Fibroblast of upper back skin (primary cell): ENCODE measurements at places on chromosomes 5 and 9.
A peak's percentile ranks its signal among the peaks of the same experiment; 100 is the strongest.

DNA sequence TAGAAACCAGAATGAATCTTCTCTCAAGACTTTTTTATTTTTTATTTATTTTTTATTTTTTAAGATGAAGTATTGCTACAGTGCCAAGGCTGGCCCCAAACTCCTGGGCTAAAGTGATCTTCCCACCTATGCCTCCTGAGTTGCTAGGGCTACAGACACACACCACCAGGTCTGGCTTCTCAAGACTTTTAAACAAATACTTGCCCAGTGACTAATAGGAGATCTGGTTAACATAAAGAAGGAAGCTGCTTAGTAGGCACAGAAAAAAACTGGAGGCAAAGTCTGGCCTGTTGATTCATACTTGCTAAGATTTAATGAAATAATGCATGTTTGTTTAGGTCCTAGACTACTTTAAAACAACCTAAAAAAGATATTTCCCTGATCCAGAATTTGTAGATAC, 43.8 kb downstream of the SLC38A9 start:
- peak; percentile 90 for DNase-seq

DNA sequence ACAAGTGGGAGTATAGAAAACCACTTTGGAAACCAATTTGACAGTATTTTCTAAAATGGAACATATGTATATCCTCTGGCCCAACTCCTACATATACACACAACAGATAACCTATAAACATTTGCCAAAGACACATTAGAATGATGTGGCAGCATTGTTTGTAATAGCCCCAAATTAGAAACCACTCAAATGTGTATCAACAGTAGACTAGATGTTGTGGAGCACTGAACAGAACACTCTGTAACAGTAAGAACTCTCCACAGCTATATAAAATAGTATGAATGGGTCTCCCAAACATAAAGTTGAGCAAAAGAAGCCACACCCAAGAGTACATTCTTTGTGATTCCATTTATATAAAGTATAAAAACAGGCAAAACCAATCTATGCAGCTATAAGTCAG, 6.1 kb downstream of the ZNF622 start:
- no peak for DNase-seq

GRCh38 chr5:107773479-107773878, 102.7 kb upstream of the EFNA5 start:
- DNase-seq = no peak

DNA sequence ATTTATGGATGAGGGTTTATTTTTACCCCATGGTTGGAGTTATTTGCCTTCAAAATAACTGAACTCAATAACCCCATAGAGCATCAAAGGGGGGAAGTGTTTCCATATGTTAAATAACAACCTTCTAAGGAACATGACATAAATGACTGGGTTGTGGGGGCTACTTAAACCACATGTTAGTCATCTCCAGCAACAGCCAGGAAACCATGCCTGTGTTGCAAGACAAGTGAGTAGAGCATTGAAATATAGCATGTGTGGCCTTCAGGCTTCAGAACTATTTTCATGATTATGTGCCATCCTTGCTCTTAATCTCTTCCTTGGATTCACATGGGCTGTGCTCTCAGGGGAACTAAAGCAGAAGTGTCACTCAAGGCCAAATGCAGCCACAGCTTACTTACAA, 431.2 kb downstream of the AGTPBP1 start:
- DNase-seq = peak; percentile 1

DNA sequence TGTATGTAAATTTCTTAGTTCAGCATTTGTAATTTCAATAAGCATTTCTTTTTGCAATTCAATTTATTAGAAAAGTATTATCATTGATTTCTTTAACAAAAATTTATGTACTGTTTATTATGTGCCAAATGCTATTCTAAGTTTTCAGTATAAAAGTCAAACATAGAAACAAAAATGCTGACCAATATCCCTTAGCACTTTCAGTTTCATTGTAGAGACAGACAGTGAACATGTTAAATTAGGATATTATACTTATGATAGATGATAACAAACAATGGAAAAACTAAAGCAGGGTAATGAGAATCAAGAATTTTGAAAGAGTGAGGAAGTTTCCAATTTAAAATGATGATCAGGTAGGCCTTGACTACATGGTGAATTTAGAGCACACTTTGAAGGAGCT, 1106.0 kb downstream of the TAF11L14 start:
- DNase-seq = no peak

DNA sequence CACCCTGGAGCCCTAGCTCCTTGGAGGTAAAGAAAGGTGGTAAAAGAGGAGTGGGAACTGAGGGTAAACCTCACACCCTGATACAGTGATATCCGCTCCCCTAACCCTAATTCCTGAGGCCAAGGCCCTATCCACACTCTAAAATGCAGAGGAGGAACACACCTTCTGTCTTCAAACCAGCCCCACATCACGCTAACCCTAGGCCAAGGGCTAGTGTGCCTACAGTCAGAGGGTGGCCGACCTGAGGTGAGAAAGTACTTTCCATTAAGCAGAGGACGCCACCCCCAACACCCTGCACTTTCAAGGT, 590 bp downstream of the HDAC3 start:
- DNase-seq = no peak

DNA sequence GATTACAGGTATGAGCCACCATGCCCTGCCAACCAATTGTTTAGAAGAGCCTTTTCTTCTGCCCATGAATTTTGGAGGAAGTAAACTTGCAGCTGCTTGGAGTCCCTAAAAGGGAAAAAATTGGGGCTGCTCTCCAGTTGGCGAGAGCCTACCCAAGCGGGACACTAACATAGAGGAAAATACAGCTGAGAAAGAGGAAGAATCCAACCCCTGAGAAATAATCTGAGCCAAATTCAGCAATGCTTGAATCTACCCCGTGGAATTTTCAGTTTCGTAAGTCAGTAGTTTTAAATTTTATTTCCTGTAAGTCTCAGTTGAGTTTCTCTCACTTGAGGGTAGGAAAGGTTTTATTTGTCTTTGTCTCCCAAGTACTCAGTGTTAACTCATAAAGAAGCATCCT, 30.4 kb upstream of the UBTD2 start:
- DNase-seq = no peak
